ENCODE measurements at places on chromosomes 5 and 9.

DNA sequence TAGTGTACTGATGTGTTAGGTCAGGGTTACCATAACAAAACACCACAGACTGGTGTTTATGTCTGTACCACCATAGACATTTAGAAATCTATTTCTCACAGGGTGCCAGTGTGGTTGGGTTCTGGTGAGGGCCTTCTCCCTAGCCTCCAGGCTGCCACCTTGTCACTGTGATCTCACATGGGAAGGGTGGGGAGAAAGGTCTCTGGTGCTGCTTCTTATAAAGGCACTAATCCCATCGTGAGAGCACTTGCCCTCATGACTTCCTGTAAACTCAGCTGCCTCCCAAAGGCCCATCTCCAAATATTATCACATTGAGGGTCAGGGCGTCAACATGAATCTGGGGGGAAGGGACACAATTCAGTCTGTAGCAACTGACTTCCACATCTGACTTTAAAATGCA is 49.8 kb downstream of the PIK3R1 start:
- DNase-seq: no peak

- DNase-seq: no peak
These were observed 33.2 kb upstream of the CLPTM1L start for GRCh38 chr5:1378096-1378495.

GRCh38 chr5:175560011-175560410 is 81.7 kb downstream of the SFXN1 start:
- no peak for DNase-seq

DNA sequence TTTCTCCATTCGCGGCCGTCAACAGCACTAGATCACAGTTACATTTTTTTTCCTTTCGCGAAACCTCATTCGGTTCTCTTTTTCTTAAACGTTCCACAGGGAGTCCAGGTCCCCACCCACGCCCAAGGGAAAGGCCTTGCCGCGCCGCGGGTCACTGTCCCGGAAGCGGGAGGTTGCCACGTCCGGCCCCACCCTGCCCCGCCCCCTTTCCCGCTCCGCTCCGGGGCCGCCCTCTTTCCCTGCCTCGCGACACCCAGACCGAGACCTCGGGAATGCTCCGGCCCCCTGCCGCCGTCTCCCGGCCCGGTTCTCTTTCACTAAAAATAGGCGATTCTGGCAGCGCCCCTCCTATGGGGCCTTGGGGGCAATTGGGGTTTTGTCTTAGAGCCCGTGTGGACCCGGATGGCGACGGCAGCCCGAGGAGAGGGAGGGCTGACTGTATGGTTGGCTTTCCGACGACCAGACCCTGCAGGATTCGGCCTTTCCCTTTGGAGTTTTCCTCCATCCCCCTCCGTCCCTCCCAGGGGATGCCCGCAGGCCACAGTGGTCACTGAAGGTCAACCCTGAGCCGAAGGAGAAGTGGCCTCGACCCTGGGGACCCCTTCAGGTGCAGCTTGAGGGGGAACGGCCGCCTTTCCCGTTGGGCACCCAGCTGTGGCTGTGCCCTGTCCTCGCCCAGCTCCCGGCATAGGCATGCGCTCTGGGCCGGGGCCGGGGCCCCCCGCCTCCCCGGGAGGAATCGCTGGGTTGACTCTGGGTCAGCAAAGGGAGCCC is 2.8 kb upstream of the RACK1 start:
- no peak for DNase-seq

- no peak for DNase-seq
These were observed 71.0 kb downstream of the WNK2 start for GRCh38 chr9:93254806-93255493.

- DNase-seq: no peak
These were observed 75.1 kb upstream of the IER5L start for GRCh38 chr9:129252937-129253802.

GRCh38 chr5:87127426-87127825 is 140.3 kb upstream of the RASA1 start:
- no peak for DNase-seq

DNA sequence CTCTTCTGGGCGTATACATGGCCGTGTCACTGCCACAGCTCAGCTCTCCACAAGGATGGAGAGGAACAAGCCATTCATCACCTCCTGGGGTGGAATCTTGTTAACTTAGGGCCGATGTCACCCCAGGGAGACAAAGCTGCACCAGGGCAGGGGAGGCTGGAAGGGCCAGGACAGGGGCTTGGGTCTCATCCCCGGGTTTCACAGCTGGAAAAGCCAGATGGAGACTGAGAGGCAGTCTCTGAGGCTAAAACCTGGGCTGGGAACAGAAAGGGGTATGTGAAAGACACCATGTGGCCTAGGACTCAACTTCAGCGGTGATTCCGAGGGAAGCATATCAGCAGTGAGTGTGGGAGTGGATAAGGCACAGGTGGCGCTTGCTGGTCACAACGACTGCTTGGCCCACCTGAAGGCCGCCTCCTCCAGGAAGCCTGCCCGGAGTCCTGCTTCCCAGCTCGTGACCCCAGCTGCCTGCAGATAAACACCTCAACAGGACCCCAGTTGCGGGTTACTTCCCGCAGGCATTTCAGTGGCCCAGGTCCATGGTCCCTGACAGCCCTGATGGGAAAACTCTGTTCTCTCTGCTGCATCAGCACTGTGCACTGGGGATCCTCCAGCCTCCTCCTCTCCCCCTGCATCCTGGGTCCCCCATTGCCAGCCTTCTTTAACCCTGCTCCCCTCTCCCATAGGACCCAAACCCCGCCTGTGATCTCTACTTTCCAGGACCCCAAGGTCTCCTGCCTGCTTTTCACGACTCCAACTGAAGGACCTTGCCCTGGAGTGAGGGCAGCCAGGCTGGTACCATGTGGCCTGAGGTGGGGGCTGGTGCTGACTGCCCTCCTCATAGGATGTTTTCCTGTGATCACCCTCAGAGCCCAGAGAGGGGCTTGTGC is 51.7 kb upstream of the FCN1 start:
- no peak for DNase-seq

GRCh38 chr5:83973925-83974815 is 253.5 kb upstream of the HAPLN1 start:
- DNase-seq: no peak

DNA sequence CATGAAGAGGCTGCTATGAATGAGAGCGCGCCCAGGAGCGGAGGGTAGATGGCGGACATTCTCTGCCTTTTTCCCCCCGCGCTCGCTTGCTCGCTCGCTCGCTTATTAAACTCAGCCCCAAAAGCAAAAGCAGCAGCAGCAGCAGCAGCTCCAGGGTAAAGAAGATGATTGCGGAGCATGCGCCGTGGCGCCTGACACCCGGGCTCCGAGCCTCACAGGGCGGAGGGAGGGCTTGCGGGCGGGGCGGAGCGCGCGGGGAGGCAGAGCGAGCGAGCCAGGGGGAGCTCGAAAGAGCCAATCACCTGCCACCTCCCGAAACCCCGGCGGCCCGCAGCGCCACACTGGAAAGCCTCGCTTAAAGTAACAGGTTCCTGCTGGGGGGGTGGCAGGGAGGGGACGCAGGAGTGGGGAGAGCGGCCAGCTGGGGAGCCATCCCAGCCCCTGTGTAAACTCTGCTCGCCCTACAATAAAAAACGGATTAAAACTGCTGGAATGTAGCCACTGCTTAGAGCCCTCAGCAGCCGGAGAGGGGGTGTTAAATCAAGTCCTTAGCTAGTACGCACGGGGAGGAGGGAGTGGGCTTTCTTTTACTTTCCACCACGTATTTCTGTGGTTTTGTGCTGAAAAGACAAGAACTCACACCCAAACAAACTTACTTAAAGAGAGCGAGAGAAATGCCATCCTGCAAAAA is at the start of gene MLLT3:
TSS of gene MLLT3 (minus strand) at position 170 of the 691 bp plus-strand sequence.
- DNase-seq: peak; percentile 94

GRCh38 chr9:5419987-5420386 is 17.7 kb downstream of the PLGRKT start:
- no peak for DNase-seq

DNA sequence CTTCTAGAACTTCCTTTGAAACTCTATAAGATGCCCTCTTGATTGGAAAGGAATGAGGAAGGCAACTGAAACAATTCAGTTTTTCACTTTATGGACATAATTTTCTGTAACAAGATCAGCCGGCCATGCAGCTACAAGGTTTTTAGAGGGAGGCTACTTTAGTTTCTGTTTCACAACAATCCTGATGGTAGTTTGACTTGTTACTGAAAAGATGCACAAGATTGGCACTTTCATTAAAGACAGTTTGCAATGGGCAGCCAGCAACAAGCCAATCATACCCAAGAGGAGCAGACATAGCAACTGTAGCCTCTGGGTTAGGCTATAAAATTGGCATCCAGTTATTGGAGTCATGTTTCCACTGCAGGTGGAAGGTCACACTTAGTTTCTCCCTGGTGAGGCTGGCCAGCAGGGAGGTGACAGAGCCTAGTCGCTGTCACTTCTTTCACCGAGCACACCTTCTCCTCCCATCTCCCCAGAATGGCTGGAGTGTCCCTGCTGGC is 74.3 kb upstream of the TGFBR1 start:
- no peak for DNase-seq

DNA sequence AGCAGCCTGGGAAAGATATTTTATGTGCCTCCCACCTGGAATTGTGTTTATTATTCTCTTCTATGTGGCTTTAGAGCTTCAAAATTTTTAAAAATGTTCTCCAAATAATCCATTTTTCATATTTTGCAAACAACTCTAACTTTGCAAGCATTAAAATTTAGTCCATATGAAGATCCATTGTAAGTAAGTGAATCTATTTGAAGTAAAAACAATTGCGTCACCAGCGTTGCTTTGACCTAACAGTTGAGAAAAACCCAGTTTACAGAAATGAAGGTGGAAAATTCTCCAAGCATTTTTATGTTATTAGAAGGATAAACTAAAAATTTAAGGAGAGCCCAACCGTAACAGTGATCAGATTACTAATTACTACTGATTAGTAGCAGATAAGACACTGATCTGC is 38.9 kb upstream of the TLX3 start:
- no peak for DNase-seq

DNA sequence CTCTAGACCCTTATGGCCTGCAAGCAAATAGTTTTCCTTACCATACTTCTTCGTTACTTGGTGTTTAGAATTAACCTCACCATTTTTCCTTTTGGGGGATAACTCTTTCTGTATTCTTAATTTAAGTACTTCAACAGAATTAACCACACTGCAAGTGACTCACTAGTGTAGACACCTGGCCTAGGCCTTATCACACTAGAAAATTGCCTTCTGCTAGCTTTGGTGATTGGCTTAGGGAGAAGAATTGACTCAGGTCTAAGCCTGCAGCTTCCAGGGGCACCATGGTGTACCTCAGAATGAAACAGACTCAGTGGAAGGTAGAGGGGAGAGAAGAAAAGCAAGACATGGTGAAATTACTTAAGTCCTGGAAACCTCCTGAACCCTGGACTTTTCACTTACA is 112.8 kb upstream of the HMHB1 start:
- DNase-seq: no peak

DNA sequence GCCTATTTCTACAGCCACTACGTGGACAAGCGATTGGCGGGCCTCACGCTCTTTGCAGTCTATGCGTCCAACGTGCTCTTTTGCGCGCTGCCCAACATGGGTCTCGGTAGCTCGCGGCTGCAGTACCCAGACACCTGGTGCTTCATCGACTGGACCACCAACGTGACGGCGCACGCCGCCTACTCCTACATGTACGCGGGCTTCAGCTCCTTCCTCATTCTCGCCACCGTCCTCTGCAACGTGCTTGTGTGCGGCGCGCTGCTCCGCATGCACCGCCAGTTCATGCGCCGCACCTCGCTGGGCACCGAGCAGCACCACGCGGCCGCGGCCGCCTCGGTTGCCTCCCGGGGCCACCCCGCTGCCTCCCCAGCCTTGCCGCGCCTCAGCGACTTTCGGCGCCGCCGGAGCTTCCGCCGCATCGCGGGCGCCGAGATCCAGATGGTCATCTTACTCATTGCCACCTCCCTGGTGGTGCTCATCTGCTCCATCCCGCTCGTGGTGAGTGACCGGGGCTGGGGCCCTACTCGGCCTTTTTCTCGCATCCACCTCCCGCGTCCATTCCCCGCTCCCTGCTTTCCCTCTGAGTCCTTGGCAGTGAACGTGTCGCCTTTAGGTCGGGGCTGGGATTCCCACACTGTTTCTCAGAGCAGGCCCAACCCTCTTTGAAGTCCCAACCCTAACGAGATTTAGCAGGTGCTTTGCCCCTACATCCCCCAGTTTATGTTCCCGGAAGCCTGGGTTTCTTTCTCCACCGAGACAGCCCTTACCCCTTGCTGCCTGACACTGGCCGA is 1.8 kb downstream of the PTGER4 start:
- DNase-seq: peak; percentile 25

- DNase-seq: no peak
These were observed 69.9 kb downstream of the LMX1B start for GRCh38 chr9:126683698-126684044.

GRCh38 chr5:142295084-142295758 is 29.6 kb downstream of the SPRY4 start:
- DNase-seq: no peak

- DNase-seq: no peak
These were observed 88.2 kb upstream of the BASP1 start for GRCh38 chr5:17129093-17129849.

GRCh38 chr9:127172066-127172707 is 49.8 kb upstream of the ANGPTL2 start:
- DNase-seq: no peak

DNA sequence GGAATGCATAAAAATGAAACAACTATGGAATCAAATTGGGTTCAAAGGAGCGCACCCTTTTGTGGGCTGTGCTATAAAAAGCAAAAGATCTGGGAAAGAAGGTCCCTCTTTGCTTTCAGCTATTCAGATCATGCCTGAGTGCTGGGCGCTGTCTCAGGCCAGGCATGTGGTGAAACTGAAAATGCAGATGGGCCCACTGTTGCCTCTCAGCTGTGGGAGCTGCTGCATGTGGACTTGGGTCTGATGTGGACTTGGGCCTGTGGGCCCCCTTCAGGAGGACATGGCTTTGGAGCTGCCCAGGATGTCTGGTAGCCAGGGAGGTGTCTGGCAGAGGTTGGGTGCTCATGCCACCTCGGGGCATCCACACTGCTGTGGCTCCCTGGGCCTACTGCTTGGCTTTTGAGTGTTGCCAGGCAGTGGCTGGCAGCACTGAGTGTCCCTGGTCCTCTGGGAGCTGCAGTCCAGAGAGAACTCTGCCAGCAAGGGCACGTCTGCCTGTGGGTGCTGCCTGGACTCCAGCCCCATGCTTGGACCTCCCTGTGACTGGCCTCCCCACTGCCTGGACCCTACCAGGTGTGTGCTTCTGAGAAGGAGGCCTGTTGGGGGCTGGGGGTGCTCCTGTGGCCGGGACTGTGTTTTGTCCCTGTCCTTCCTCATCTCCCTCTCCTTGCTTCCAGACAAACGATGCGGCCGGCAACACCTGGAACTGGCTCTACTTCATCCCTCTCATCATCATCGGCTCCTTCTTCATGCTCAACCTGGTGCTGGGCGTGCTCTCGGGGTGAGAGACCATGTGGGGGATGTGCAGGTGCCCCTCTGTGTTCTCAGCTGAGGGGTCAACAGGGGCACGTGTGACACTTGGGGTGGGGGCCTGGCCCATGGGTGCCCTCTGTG is 74.3 kb downstream of the CACNA1B start:
- DNase-seq: no peak

DNA sequence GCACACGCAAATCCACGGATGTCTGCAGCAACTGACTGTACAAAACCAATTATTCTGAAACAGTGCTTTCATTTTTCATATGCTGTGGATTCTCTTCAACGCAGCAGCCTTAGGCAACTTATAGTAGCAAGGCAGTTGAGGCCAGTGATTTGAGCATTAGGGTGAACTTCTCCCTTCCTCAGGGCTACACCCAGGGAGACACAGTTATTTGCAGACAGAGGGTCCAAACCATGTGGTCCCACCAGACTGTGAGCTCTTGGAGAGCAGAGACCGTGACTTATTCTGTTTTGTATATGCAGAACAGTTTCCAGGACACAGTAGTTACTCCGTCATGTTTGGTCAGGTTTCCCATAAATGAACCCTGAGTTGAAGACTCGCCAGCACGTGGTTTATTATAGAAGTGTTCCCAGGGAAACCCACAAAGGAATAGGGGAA is 19.0 kb upstream of the WHRN start:
- DNase-seq: no peak

GRCh38 chr5:88685591-88686541 is 197.1 kb downstream of the MEF2C start:
- no peak for DNase-seq

All from effector CD8-positive, alpha-beta T cell (primary cell).